ENCODE measurements at places on chromosomes 6 and 20. TPM values are rescaled to one million over a fixed set of nuclear protein-coding genes. Genes with fewer than 3 reads are reported as not detected.
A peak's percentile ranks its signal among the peaks of the same experiment; 100 is the strongest.

DNA sequence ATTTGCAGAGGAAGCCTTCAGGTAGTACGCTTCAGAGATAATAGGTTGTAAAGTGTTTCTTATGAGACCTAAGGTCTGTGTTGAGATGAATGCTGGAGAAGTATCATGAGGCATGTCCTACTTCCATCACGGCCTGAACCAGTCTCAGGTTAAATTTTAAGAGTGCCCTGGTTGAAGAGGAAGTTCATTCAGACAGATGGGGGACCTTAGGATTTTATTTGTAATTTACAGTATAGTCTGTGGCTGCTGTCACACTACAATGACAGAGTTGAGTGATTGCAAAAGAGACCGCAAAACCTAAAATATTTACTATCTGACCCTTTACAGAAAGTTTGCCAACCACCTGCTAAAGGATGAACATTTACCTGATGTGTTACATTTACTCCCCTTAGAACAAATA is 70.9 kb downstream of the UST start:
- no peaks in the 10 kb centered on the region for H3K36me3 ChIP-seq
- peaks cover 5% of the 10 kb centered on the region for H3K4me1 ChIP-seq
- no peak for DNase-seq
- H3K27ac ChIP-seq = no peak overlapping the region
- H3K4me3 ChIP-seq = no peak overlapping the region

- H3K4me1 ChIP-seq = no peaks in the 10 kb centered on the region
- no peak for DNase-seq
- H3K27ac ChIP-seq = no peak overlapping the region
- H3K27me3 ChIP-seq = no peaks in the 10 kb centered on the region
Observed at GRCh38 chr6:138492113-138492512, 7.2 kb downstream of the NHSL1 start.

DNA sequence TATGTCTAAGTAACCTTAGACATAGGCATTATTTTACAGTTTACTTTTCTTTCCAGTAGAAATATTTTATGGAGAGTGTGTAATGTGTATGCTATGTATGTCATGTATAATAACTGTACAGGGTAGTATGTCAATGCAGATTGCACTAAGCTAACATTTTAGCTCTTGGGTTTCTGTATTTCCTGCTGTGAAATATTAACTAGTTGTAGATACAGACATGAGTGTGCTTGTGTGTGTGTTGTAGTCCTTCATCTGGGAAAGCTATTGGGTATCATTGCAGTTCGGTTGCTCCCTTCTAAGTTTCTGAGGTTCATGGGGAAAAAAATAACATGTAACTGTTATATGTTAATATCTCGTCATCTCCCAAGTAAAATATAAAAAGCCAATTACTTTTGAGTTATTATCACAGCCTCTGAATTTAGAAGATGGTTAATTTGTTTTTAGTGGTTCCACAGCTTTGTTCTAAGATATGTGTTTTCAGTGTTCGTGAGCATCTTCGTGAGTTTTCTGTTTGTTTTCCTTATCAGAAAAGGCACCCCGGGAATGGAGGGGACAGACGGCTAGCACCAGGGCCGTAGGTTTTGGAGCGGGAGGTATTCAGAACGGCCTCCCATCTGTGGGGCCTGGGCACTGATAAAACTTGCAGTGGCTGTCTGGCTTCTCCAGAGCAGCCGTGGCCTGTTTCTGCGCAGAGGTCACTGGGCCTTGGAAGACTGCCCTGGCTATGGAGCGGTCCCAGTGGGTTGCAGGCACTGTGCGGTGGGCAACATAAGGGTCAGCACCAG is 215.0 kb downstream of the ARID1B start:
- peaks cover 11% of the 10 kb centered on the region for H3K4me1 ChIP-seq
- H3K36me3 ChIP-seq = no peaks in the 10 kb centered on the region
- no peaks in the 10 kb centered on the region for H3K27me3 ChIP-seq
- DNase-seq = peak; percentile 50

The COL12A1 gene
- 165 TPM for polyA plus RNA-seq

The TUBB2A gene
- polyA plus RNA-seq = 9.3 TPM

The FUT9 gene
- polyA plus RNA-seq = not detected

The OR12D3 gene
- polyA plus RNA-seq = not detected
